ENCODE measurements at places on chromosomes 1 and 21.

DNA sequence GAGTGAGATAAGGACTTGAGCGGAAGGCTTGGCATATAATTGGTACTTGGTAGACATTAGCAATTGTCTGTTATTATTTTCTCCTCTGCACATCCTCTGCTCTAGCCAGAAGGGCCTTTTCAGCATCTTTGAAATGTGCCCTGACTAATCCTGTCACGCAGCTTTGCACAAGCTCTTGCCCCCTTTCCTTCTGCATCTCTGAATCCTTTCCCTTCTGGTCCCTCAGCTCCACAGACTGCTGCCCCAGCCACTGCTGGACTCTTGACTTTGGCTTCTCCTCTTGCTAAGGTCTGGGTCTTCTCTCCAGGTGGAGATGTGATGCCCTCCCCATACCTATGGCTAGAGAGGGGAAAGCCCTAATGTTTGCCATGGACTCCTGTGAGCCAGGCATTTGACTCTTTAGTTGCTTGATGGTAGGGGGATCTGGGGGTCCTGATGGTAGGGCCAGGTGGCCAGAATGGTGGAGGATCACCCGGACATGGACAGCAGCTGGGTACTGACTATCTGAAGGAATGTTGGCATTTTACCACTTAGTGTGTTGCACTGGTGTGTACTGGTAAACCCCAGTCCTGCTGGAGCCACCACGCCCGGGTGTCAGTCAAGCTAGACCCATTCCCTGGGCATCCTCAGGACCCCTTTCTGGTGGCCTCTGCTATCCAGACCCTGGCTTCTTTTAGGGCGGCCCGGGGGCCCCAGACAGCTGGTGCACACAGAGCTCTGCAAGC lies 4.4 kb downstream of the HPCA start:
- DNase-seq, result no peak

GRCh38 chr1:115593365-115594259 lies 48.2 kb upstream of the VANGL1 start:
- DNase-seq, result no peak

DNA sequence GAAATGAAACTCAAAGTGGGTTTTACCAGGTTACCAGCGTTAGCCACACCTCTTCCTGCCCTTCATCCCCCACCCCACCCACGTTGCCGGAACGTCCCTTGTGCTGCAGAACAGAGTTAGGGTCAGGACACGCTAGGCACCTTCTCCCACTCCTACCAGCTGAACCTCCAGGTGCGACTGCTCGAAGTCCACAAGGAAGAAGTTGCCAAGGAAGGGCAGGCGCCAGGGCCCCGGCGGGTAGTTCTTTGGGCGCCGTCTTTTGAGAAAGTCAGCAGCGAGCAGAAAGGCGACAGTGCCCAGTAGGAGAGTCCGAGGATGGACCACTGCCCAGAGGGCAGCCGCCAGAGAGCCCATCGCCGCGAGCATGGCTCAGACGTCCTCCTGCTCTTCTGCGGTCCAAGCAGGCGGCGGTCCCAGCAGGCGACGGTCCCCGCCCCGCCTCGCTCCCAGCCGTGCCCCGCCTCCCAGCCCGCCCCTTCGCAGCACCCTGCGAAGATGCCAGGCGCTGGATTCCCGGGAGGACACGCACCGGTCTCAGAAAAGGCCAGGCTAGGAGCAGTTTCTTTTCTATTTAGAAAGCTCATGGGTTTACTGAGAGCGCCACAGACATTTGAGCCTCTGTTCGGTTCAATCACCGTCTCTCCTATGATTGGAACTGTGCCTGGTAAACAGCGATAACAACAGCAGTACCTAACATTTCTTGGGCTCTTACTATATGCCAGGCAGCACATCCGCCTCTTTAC lies at the start of gene CYP2J2:
CYP2J2 (minus strand) TSS at position 393 of the 743 bp plus-strand sequence; CDS start at position 366, 27 bp downstream.
- DNase-seq, result peak; percentile 81

GRCh38 chr1:115755456-115756370 lies 12.8 kb downstream of the CASQ2 start:
- no peak for DNase-seq

GRCh38 chr1:185837711-185838110 lies 103.5 kb downstream of the HMCN1 start:
- DNase-seq, result no peak

DNA sequence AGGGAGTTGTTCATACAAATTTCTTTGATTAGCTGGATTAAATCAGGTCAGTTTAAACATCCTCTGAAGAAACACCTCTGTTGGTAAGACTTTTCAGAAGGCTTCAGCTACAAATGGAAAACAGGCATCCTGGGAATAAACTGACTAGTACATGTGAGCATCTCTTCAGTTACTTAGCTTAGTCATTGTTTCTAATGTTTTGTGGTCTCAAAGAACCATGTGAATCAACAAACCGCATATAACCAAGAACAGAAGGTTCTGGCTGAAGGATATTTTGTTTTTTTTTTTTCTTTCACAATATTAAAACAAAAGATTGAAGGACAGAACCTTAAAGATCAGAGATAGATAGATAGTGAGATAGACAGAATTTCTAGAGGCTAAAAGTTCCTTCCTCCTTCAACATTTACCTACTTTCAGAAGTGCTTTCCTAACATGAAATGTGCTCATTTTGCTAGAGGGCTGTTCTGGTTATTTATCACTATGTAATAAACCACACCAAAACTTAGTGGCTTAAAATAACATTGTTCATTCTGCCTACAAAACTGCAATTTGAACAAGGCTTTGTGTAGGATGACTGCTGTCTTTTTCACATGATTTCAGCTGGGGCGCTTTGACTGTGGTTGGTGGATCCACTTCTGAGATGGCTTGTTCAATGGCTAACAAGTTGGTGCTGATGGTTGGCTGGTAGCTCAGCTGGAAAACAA lies 119.8 kb upstream of the PTGFR start:
- no peak for DNase-seq

DNA sequence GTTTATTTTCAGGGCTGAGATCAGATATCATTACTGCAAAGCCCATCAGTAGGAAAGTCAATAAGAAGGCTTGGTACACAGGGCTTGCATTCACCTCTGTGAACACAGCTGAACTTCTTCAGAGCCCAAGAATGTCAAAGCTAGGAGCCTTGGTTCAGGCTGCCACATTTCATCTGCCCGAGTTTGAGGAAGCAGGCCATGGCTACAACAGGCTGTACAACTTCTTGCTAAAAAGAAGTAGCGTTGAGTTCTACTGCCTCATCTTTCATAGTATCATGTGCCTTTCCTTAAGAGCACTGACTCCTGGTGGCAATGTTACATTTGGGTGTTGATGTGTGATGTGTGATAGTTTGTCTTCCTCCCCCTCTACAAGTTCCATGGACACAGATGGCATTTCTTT lies 10.1 kb downstream of the C1orf162 start:
- DNase-seq, result no peak

DNA sequence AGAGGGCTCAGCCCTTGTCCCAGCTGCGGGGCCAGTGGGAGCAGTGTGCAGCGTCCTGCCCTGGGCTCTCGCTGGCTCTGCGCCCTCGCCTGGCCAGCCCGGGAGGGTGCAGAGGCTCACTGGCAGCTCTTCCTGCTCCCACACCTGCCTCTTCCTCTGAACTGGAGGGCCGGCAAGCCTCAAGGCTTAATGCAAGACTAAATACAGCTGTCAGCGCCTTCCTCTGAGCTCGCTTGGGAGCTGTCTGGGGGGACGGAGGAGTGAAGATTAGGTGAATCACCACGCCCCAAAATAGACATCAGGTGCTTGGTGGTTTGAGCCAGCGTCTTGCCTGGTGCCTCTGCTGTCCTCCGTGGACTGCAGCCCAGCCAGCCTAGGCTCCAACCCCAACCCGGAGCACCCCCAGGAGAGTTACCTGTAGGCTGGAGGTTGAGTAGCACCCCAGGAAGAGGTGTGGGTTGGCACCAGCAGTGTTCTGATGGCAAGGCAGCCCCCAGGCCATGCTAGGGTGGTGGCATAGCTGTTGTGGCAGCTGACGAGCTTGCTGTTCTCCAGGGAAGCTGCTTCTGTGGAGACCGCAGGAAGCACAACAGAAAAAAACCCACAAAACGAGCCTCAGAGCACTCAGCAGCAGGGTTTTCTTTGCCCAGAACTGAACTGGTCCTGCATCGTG lies 36.9 kb downstream of the UMODL1 start:
- DNase-seq, result peak; percentile 78

GRCh38 chr1:44433209-44433608 lies 28.2 kb downstream of the RNF220 start:
- no peak for DNase-seq

DNA sequence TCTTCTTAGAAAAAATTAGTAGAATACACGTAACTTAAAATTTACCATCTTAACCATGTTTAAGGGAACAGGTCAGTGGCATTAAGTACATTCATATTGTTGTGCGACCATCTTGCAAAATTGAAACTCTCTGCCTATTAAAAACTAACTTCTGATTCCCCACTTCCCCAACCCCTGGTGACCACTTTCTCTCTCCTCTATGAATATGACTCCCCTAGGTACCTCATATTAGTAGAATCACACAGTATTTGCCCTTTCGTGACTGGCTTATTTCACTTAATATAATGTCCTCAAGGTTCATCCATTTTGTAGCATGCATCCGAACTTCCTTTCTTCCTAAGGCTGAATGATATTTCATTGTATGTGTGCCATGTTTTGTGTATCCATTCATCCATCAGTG lies 15.1 kb upstream of the TARBP1 start:
- DNase-seq, result no peak

DNA sequence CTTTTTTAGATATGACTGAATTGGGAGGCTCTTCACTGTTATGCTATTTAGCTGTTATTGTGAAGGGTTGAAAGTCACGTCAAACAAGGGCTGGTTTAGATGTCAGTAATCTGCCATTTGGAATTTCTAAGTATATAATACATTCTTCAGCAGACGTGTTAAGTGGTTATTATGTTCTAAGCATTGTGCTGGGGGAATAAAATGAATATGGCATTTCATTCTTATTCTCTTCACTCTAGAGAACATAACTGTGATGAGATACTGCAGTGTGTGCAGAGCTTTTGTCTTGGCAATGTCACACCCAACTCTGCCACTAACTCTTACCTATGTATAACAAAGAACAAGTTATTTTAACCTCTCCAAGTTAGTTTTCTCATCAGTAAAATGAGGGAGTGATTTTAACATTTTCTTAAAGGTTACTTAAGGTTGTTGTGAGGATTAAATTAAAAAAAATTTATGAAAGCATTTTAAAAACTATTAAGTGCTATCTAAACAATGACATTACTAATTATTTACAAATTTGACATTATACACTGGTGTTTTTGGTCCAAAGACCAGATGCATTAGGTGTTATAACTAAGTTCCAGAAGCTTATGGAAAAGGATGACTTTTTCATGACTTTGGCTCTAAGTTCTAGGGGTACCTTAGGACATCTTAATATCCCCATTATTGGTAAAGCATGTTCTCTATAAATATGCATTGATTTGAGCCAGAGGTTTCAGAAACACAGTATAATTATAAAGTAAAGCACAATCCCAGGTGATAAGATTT lies 58.3 kb downstream of the SLC30A7 start:
- no peak for DNase-seq

GRCh38 chr1:86616871-86617270 lies 70.0 kb downstream of the CLCA4 start:
- DNase-seq, result no peak

- DNase-seq, result no peak
Measured at GRCh38 chr1:246691622-246692495, 32.4 kb upstream of the SCCPDH start.

All from Right ventricle myocardium inferior (tissue), 1 donor.